GM10248 (cell line): ENCODE measurements at places on chromosomes 11 and 22.
A peak's percentile ranks its signal among the peaks of the same experiment; 100 is the strongest.

GRCh38 chr22:34943830-34944229 is 122.1 kb upstream of the ISX start:
- DNase-seq: no peak

DNA sequence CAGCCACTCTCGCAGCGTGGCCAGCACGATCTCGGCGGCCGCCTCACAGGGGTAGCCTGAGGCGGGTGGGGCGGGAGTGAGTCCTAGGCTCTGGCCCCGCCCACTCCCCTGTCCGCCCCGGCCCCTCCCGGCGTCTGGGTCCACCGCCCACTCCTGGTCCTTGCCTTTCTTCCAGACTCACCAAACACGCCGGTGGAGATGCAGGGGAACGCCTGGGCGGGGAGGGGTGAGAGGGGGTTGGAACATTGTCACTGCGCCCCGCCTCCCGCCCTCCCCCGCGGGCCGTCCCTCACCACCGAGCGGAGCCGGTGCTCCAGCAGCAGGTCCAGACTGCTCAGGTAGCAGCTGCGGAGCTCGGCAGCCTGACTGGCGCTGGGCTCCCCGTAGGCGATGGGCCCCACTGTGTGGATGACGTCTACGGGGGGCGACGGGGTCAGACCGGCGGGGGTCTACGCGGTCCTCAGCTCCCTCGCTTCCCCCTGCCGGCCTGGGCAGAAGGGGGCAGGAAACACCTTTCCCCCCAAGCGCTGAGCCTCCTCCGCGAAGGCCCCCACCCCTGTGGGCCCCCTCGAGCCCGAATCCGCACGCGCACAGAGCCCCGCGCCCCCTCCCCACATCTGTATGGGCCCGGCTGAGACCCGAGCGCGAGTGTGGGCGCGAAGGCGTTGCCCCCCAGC is 13.2 kb downstream of the OTUB1 start:
- DNase-seq: peak; percentile 78

GRCh38 chr11:114260483-114260882 is 35.7 kb upstream of the NNMT start:
- no peak for DNase-seq

DNA sequence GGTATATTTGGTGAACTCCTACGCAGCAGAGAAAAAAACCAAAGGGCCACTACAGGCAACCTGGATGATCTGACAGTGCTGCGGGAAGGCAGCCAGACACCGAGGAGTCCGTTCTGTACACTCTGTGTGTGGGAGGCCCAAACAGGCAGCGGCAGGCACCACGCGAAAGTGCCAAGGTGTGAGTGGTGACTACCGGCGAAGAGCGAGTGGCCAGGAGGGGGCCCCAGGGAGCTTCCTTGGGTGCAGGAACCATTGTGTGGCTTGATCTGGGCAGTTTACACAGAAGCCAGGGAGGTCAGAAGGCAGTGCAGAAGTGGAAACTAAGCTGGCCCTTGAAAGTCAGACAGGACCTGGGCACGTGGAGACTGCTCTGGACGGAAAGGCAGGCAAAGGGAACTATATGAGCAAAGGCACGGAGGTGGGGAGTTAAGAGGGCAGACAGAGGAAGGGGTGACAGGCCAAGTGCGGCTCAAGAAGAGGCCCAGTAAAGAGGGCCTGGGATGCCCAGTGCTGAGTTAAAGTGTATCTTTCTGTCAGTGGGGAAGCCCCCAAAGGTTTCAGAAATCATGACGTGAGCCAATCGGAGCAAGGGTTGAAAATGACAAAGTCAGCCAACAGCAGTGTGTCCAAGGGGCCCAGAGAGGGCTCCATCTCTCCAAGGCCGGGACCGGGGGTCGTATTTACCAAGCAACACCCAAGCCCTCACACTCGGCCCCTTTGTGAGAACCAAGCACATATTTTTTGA is 10.6 kb downstream of the TMEM184B start:
- peak; percentile 73 for DNase-seq

DNA sequence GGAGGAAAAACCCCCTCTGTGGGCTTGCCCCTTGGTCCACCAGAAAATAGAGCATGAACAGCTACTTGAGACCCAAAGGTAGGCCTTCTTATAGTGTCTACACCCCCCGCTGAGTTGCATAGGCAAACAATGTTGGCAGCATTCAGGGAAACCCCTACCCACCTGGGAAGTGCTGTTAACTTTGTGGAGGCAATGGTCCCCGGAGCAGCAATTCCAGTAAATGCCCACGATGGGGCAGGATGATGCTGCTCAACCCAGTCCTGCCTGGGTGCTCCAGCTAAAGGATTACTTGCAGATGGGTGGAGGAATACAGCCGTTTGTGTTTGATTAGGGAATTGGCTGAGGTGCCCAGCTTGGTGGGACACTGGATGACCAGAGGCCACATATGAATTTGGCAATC is 381.3 kb upstream of the ANO5 start:
- DNase-seq: no peak

GRCh38 chr11:128222245-128222884 is 365.0 kb downstream of the ETS1 start:
- no peak for DNase-seq

DNA sequence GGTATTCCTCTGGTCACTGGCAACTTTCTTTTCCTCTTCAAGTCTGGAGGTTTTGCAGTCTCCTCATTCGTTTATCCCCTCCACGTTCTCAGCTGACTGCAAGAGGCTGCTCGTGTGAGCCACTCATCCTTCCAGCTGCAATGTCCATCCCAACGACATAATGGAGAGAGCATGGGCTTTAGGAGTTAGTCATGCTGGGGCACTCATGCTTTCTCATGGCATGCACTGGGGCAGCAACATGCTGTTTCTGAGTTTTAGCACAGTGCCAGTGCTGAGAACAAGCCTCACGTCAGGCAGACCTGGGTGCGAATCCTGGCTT is 7.1 kb downstream of the DCPS start:
- no peak for DNase-seq

- no peak for DNase-seq
These were observed 283.8 kb downstream of the BRD1 start for GRCh38 chr22:49543876-49544275.

GRCh38 chr11:56522008-56522407 is 21.0 kb downstream of the OR5M11 start:
- DNase-seq: no peak

DNA sequence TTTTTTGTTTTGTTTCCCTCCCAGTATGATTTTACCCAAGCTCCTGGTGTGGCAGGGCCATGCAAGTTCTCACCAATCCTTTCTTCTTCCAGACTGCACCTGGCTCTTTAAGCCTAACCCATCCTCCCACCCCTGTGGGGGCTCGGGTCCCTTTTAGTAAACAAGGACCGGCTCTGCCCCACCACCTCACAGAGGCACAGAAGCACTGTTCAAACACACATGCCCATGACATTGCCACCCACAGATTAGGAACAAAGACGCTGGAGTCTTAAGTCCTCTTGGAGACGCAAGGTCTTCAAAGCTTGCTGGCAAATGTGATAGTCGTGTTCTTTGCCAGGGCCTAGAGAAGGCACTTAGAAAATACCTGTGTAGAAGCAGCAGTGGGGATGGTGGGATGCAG is 18.9 kb downstream of the UQCR10 start:
- DNase-seq: no peak

DNA sequence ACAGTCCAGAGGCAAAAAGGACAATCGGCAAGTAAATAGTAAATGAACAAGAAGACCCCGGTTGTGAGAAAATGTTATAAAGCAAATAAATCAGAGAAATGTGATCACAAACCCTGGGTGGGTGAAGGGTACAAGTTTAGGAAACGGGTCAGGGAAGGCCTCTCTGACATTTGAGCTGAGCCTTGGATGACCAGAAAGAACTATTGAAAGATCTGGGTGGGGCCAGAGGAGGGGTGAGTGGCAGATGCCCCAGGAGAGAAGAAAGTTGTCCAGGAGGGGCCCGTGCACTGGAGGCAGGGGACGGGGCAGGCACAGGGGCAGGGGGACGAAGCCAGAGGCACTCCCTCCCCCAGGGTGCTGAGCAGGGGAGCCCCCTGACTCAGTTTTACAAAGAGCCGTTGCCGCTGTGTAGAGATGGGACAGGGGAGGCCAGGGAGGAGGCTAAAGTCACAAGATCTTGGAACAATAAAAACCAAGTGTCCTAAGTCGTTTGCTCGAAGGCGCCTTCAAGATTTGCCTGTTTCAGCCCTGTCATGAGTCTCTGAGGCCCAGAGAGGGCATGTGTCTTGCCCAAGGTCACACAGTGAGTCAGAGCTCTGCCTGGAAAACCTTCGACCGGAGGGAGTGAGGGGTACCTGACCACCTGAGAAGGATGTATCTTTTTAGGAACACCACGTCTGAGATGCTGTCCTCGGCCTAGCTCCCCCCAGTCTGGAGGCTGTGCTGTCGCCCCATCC is 10.8 kb upstream of the PDGFB start:
- no peak for DNase-seq

DNA sequence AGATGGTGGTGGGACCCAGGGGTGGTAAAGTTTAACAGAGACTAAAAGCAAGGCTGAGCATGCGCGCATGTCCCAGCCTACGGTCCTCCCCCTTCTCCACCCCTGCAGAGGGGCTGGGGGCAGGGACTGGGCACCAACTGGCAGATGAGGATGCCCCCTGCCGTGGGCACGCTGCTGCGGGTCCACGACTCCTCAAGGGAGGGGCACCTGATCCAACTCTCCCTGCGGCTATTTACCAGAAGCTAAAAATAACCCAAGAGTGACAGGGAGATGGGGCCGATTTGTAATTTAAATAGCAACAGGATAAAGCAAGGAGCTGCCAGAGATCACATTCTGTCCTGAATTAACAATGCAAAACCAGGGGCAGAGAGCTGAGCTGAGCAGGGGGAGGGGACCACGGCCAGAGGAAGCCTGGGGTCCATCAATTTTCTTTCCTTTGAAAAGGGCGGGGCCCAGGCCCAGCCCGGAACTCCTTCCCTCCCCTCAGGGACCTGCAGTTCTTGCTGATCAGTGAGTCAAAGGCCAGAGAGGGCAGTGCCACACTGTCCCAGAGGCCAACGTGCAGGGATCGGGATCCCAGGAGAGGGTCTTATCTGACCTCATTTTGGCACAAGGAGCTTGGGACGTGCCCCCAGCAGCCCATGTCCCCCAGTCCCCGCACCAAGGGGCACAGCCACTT is 8.1 kb upstream of the DGKZ start:
- DNase-seq: no peak

DNA sequence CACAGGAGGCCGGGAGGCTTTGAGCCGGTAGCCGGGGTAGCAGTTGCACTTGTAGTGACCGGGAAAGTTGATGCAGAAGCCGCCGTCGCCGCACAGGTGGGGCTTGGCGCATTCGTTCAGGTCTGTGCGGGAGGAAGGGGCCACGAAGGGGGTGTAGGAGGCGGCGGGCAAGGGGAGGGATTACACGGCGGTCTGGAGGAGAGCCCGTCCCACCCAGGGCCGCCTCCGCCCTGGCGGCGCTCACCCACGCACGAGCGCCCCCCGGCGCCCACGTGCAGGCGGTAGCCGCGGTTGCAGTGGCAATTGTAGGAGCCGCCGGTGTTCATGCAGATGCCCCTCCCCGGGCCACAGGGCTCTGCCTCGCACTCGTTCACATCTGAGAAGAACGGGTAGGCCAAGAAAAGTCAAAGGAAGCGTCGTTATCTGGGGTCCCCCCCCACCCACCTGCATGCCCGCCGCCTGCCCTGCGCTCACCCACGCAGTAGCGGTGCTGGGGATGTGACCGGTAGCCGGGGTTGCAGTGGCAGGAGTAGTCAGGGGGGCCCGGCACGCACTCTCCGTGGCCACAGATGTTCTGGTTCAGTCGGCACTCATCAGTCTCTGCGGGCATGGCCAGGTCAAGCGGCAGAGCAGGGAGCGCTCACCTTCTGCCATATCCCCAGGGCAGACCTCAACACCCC is 10.6 kb downstream of the LTBP3 start:
- no peak for DNase-seq

- DNase-seq: no peak
These were observed 132.5 kb downstream of the FBXO7 start for GRCh38 chr22:32607086-32607485.

GRCh38 chr11:116837231-116838091 is at the start of gene APOA1:
TSS of gene APOA1 (minus strand) at chr11:116837622. CDS start at chr11:116837387, 235 bp downstream.
- DNase-seq: no peak

- DNase-seq: peak; percentile 39
These were observed 24.1 kb downstream of the FDX1 start for GRCh38 chr11:110453684-110454354.

GRCh38 chr11:114270531-114271270 is 25.5 kb upstream of the NNMT start:
- no peak for DNase-seq

GRCh38 chr22:40666151-40666848 is 13.0 kb upstream of the MCHR1 start:
- no peak for DNase-seq

DNA sequence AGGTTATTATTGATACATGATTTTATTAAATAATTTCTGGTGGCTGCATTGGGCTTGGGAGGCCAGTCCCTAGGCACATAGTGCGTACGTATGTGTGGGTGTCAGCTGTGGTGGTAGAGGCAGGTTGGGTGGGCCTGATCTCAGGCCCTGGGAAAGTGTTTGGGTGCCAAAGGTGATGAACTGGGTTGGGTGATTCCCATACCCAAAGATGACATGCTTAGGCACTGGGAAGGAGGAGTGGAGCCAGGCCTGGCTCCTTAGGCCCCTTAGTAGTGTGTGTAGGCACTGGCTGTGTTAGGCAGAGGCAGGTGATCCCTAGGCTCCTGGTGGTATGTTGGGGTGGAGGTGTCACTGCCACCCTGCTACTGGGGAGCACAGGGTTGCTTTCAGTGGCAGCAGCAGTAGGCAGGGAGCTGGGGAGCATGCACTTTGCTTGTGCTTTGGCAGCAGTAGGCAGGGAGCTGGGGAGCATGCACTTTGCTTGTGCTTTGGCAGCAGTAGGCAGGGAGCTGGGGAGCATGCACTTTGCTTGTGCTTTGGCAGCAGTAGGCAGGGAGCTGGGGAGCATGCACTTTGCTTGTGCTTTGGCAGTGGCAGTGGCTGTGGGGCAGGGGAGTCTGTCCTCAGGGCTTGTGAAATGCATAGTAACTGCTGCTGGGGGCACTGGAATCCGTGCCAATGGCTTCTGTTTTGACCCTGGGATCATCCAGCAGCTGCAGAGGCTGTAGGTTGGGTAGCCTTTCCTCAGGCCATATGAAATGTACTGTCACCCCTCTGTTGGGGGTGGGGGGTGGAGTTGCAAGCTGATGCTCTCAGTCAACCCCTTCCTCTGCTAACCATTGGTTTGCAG is 84.4 kb downstream of the RRM1 start:
- no peak for DNase-seq

GRCh38 chr22:17161991-17162390 is 2.9 kb upstream of the HDHD5 start:
- no peak for DNase-seq

GRCh38 chr11:103499710-103500340 is 390.6 kb downstream of the DYNC2H1 start:
- DNase-seq: no peak

DNA sequence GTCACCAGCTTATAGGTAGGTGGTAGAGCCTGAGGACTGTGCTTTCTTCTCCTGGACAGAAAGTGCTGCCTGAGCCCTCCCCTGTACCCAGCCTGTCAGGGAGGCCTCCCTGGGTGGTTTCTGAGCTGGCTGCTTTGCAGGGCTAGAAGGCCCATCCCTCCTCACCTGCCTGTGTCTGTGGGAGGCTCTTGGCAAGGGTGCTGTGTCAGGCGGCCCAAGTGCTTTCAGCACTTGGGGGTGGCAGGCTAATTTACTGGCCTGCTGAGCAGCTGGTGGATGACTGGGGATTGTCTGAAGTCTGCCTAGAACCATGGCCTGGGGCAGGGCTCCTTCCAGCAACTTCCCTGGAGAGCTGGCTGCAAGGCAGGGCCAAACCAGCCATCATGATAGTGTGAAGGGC is 139.0 kb upstream of the NAV2 start:
- no peak for DNase-seq

- DNase-seq: no peak
These were observed 115.5 kb downstream of the UVRAG start for GRCh38 chr11:75930534-75930933.
